Activated CD4-positive, alpha-beta T cell treated with anti-CD3 and anti-CD28 coated beads for 24 hours (primary cell): ENCODE measurements at places on chromosomes 16 and 17.

DNA sequence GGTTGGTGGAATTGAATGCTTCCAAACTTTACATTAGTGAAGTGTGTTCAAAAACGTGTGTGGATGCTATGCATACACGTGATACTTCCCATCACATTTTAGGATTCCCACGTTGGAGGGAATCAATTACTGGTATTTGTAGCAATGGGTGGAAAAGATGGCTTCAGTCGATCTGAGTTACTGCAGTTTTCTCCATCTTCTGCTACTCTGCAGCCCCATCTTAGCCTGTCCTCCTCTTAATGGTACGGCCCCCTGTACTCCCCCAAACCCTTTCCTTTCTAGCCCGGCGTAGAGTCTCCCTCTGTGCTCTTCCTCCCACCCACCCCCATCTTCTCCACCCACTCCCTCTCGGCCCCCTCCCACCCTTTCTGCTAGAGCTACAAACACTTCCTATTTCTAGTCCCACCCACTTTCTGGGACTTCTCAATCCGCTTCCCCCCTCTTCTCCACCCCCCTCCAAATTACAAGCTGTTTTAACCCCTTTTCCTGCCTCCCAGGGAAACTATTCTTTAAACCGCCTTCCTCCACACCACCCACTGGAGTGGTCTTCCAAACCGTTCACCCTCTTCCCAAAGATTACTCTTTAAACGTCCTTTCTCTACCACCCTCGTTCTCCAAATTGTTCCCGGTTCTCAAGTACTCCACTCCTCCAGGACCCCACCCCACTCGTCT, 1.1 kb downstream of the CHTF8 start:
- no peak for DNase-seq

DNA sequence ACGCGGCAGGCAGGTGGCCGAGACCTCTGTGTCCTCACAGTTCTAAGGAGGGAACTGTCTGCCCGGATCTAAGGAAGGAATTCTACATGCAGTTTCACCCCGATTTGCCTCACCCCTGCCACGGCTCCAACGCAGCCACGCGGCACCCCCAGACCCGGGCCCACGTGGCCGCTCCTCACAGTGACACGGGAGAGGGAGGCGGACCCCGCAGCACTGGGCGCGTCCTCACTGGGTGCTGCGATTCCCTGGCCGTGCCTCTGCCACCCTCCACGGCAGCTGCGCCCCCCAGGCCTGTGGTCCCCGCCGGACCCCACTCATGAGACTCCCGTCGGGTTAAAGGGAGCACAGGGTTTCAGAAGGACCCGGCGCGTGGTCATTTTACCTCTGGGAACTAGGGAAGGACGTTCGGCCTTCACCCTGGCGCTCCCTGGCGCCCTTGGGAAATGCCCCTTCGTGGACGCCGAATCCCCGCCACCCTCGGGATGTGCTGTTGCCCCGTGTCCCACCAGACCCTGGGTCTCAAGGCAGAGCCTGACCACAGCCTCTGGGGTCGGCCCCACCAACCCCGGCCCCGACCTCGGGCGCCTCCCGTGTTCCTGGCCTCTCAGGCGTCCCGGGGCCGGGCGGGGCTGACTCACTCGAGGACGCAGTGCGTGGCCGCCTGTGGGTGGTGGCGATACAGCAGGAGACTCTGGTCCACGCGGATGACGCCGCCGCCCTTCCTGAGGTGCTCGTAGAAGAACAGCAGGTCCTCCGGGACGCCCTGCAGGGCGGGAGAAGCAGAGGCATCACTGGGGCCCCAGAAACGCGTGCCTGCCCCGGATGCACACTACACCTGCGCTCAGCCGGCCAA, 118.8 kb upstream of the METRNL start:
- no peak for DNase-seq

- DNase-seq = no peak
Observed at GRCh38 chr16:840561-841454, 40.3 kb upstream of the GNG13 start.

DNA sequence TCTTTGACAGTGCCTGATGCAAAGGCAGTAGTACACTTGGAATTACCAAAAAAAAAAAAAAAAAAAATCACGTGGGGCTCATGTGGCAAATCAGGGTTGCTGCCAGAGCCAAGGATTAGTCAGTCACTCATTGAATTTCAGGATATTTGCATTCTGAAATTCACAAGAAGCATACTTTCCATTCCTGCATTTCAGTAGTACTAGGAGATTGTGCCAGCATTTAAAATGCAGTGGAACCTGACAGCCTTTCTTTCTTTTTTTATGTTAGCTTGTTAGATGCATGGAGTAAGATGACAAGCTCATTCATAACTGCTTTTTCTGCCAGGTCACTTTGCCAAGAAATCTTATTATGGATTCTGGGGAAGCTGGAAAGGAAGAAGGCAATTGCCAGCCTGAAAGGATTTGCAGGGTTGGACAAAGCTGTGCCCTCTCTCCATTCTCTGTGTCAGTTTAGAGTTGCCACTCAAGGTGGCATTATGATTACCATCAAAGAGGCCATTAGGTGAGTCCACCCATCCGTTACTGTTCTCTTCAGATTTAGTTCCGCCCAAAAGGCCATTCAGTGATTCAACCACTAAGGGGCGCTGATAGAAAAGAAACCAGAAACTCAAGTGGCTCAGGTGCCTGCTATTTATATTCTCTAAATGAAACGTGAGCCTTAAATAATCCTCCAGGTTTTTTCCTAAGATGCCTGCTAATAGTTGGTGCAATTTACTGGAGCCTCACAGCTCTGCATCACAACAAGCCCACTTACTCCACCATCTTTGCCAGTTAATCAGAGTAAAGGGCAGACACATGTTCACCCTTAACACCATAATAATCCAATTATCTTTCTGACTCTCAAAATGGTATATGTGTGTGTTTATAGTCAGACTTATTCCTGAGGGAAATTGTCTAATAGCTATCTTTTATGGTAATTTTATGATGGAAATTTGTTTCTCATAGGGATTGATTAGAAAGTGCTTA, 59.0 kb downstream of the TANGO6 start:
- no peak for DNase-seq

DNA sequence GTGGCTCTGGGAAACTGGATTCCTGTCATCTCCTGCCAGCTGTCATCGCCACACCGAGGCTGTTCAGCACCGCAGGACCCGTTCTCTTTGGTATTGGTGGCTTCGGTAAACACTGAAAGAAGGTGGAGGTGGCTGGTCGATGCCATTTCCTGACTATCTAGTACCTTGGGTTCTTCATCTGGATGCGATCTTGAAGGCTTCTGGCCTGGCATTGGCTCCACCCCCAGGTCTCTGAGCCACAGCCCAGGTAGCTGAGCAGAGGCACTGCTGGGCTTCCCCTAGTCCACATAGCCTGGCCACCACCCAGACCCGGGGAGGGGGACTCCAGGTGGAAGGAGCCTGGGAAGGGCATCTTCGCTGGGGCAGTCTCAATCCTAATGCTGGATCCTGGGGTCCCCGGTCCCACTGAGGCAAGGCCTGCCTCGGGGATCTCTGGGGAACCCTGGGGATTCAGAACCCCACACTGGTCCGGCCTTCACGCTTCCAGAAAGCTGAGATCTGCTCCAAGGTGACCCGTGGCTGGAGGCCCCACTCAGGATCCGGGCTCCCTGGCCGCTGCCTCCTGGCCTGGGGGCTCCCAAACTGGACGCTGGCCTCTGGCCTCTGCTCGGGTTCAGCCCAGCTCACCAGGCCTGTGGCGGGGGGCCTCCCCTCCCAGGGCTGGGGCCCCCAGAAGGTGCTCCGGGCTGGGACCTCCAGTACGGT, 1.8 kb downstream of the C16orf54 start:
- no peak for DNase-seq

- DNase-seq = peak; percentile 67
Observed at GRCh38 chr17:45147581-45148182, 593 bp upstream of the HEXIM1 start.

DNA sequence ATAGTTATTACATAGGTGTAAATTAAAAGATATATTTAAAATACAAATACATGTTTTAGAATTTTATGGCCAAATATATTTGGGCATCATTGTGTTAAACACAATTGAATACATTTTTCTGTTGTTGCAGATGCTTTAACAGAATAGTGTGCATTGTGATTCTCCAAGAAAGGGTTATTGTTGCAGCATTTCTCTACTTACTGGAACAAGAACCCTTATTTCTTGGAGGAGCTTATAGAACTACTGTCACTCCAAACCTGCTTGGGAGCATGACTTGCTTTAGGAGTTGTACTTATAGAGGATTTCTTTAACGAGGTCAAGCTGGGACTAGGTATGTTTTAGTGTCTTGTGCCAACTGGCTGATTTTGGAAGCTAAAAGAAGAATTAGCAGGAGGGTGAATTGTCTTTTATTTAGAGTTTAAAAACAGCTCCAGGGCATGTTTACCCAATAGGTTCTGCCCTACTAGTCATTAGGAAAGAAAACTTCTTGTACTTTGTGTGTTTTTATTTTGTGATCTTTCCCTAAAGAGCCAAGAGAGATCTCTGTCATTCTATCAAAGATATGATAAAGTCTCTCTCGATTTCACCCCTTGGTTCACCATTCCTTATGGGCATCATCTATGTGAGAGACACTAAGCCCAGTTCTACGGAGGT, 279.8 kb upstream of the SALL1 start:
- no peak for DNase-seq

DNA sequence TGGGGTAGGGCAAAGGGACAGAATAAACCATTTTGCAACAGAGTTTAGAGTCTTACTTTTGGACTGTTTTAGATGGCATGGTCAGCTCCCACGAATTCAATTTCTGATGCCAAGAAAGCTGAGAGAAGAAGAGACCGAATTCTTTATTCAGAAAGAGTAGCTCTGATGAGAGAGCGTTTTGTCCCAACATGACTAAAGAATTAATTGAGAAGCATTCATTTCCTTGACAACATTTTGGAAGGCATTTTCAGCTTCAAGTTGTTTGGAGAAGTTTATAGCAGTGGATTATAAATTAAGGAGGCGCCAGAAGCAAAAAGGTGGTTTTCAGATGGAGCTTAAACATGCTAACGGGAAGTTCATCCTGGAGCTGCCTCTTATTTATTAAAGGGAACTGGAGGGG, 12.2 kb downstream of the GAN start:
- no peak for DNase-seq

DNA sequence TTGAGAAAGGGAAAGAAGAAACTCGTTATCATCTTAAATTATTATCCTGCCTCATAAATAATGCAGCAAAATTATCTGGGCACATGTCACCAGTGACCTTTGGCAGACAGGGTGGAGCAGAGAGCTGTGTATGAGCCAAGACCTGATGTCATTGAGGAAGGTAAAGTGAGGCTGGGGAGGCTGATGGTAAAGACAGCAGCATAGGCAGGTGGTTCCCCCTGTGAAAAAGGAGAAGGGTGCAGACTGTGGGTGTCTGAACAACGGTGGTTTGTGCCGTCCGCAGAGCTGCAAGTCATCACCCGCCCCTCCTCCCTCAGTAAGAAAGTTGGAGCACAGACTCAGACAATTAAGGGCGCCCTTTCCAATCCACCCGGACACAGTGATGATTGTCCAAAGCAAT, 30.8 kb upstream of the METTL16 start:
- no peak for DNase-seq

GRCh38 chr16:85062845-85063244, 35.2 kb downstream of the KIAA0513 start:
- DNase-seq = no peak

- no peak for DNase-seq
Observed at GRCh38 chr16:3274490-3274889, 8.8 kb upstream of the ZNF263 start.

- DNase-seq = peak; percentile 84
Observed at GRCh38 chr17:77429969-77430752, 289.4 kb downstream of the SEC14L1 start.

DNA sequence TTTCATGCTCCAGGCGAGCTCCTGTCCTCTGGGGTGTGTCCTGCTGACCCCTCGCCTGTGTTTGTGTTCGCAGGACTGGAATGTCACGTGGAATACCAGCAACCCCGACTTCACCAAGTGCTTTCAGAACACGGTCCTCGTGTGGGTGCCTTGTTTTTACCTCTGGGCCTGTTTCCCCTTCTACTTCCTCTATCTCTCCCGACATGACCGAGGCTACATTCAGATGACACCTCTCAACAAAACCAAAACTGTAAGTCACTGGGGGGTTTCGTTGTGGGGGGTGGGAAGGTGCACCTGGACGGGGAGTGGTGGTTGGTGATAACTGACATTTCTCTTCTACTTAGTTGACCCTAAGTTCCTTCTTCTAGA, 58.3 kb downstream of the ABCC1 start:
- no peak for DNase-seq
